IMR-90 (cell line): ENCODE measurements at places on chromosomes 4 and X.
A peak's percentile ranks its signal among the peaks of the same experiment; 100 is the strongest.

DNA sequence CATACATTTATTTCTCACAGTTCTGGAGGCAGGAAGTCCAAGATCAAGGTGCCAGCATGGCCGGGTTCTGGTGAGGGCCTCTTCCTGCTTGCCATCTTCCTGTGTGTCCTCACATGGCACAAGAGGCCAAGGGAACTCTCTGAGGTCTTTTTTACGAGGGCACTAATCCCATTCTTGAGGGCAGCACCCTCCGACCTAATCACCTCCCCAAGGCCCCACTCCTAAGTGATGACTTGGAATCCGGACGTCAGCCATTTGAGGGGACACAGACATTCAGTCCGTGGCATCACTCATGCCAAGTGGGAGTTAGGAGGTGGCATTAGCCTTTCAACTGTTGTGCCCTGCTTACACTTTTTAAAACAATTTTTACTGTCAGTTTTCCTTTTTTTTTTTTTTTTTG, 27.3 kb downstream of the MAN2B2 start:
- no peak for DNase-seq

- DNase-seq: peak; percentile 75
These were observed 304.5 kb upstream of the DIPK2B start for GRCh38 chrX:45505214-45505613.

- DNase-seq: no peak
These were observed 5.5 kb downstream of the L1CAM start for GRCh38 chrX:153880440-153880815.

GRCh38 chr4:140652601-140653000, 83.8 kb upstream of the UCP1 start:
- no peak for DNase-seq

DNA sequence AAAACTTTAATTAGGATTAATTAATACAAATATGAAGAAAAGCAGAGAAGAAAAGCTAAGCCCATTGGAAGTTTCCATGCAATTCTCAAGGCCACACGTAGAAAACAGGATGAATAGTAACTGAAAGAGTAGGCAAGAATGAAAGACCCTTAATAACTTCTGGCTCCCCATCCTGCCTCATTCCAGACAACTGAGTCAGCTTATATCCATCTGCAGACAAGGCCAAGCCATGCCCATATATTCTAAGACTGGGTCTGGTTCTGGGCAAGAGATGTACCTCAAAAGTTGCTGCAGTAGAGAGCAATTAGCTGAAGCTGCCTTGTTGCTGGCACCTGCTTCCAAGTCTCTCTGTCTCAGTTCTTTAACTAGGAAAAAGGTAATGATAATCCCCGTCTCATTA, 244.1 kb downstream of the GPC3 start:
- peak; percentile 13 for DNase-seq

- DNase-seq: no peak
These were observed 24.7 kb upstream of the CT47A1 start for GRCh38 chrX:121010218-121010617.

DNA sequence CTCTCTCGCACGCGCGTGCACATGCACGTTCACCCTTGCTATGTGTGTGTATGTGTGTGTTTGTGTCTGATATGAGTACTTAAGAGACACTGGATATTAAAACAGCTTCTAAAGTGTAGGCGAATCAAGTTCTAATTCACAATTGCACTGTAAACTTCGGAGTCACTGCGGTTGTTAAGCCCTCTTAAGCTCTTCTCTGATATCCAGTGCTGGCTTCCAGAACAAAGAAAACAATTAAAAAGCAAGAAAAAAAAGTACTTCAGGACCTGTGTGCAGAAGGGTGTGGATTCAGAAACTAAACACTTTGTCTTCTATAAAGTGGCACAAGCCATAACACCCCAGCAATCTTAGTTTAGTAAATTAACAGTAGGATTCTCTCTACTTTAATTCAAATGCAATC, 300.2 kb downstream of the PCDH7 start:
- no peak for DNase-seq

DNA sequence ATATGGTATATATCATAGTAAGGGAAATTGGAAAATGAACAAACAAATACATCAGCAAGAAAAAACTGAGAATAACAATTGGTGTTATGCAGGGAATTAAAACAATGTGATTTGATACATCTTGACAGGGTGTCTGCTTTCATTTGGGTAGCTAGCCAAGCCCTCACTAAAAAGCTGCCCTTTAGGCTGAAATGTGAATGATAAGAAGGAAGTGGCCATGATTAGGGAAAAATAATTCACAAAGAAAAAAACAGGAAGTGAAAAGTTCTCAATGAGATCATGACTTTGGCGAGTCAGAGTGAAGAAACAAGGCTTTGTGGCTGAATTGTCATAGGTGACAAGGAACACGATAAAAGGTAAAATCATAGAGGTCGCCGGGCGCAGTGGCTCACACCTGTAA, 675.8 kb upstream of the SLIT2 start:
- no peak for DNase-seq

GRCh38 chr4:173334891-173335752, 964 bp upstream of the HMGB2 start:
- peak; percentile 70 for DNase-seq

DNA sequence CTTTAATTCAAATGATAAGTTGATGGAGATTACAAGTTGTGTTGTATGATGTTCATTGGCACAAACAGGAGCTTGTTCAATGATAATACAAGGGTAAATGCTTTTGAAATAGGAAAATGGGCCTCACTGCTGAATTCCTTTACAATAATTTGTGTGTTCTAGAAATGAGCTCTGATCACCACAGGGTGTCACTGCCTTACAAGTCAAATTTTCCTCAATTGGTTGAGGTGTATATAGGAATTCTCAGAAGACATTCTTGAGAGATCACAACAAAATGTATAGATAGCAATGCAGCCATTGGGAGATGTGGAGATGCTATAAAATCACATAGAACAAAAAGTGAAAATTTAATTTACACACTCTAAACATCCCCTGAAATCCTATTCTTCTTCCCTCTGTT, 49.6 kb downstream of the KLF8 start:
- DNase-seq: peak; percentile 16

DNA sequence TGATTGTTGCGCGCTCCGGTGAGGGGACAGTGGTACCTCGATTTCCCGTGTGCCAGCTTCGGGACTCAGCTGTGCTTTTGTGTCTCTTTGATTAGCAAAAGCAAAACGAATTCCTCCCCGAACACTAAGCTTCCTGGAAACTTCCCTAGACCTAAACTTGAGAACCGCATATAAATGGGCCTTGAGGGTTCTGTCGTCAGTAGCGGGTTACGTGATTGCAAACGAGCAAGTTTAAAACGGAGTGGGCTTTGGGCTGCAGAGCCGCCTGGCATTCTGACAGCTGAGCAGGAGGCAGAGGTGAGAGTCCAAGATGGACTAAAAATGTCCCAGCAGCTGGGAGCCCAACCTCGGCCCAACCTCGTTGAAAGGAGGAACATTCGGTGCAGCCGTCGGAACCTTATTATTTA, 1.2 kb upstream of the TAPT1 start:
- DNase-seq: peak; percentile 30

DNA sequence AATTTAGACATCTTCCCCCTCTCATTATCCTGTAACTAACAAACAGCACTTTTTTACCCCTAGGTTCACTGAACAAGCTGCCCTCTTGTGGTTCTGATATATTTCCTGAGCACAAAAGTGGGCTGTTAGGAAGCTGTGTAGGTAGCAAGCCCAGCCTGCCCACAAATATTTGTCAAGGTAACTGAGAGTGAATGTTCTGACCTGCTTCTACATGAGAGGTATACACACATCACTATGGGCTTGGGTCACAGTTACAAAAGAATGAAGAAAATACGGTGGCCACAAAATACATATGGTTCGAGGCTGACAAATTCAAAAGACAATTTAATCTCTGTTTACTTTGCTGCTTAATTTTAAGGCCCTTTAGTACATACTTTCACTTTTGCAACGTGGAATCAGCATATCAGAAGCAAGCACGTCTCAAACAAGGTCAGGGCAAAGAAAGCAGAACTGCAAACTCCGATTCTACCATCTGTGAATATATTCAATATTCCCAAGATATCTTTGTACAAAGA, 78.7 kb downstream of the RBM47 start:
- DNase-seq: peak; percentile 52

GRCh38 chr4:31613946-31614623, 893.9 kb downstream of the PCDH7 start:
- DNase-seq: no peak

- DNase-seq: no peak
These were observed 58.1 kb upstream of the BCOR start for GRCh38 chrX:40155589-40156469.

- DNase-seq: peak; percentile 39
These were observed 129.7 kb upstream of the EDNRA start for GRCh38 chr4:147351083-147351787.

GRCh38 chrX:155535866-155536265, 76.9 kb downstream of the TMLHE start:
- DNase-seq: peak; percentile 6

GRCh38 chrX:40694802-40695201, 40.5 kb downstream of the MED14 start:
- DNase-seq: peak; percentile 26

DNA sequence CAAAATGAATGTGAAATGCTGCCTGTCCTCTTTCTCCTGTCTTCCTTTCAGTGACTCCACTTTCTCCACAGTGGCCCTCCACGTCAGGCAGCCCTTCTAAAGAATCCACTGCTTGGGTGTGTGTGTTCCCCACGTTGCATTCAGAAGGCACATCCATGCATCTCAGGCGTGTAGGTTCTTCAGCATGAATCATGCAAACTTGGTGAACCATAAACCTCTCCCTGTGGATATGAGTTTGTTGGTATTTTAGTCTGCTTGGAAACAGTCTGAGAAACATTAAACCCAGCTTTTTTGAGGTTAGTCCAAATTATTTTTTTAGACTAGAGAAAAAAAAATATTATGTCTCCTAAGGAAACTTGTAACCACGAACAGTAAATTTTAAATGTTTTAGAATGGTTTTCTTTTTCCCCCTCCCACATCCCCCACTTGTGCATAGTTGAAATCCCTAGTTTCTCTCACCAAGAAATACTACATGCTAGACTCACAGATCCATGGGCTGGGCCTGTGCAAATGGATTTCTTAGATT, 251.6 kb downstream of the CBR4 start:
- DNase-seq: peak; percentile 91

DNA sequence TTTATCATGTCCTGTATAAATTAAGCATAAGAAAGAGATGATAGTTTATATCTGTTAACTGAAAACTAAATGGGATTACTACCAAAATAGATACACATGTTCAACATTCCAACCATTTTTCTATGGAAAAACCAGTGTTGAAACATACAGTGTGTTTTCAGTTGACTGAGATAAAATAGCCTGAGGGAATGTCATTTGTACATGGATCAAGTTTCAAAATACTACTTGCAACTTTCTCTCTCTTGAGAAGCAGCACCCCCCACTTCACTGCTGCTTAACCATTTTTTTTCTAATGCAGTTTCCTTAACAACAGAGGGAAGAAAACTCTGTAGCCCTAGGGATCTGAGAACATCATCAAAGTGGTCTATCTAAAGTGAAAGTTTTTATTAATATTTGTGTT, 70.8 kb downstream of the NPNT start:
- peak; percentile 52 for DNase-seq

DNA sequence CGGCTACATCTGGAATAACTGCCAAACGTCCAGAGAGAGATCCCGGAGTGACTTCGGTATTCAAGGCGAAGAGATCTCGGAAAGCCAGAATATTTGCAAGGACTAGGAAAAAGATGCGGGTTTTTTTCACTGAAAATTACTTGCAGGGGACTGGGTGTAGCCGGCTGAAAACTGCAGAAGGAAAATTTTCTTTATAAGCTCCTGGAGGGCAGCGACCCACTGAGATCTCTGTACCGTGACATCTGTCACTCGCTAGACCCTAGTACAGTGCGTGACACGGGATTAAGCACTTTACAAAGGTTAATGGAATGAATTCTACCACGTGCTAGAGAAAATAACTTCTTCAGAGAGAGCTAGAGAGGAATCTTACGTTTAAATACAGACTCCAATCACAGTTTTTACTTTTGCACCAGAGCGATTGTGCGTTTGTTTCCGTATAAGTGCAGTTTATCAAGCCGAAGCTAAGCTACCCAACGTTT, 1.1 kb upstream of the LCORL start:
- peak; percentile 5 for DNase-seq

- no peak for DNase-seq
These were observed 26.5 kb upstream of the TSR2 start for GRCh38 chrX:54413753-54414152.

DNA sequence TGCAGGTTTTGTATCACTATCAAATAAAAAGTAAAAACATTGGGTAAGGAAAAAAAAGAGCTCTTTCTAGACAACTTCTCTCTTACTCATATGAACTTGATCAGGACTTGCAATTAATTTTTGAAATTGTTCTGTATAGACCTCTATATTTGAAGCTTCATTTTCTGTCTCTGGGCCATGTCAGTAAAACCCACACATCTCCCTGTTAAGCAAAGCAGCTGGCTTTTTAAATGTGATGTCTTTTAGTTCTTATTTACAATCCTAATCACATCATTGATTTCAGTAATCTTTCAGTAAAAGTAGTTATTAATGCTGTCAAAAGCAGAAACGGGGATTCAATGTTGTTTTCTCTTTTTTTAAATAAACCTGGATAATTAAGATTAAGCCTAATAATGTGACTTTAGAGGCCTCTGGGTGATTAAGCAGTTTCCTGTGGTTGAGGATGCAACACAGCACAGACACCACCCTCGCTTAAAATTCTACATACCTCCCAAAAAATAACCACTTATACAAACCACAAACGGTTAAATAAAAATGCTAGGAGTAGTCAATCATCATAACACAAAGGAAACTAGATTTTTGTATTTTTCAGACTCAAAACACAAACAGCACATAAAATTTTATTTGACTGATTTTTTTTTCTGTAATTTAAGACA, 5.2 kb upstream of the PCDH10 start:
- no peak for DNase-seq

DNA sequence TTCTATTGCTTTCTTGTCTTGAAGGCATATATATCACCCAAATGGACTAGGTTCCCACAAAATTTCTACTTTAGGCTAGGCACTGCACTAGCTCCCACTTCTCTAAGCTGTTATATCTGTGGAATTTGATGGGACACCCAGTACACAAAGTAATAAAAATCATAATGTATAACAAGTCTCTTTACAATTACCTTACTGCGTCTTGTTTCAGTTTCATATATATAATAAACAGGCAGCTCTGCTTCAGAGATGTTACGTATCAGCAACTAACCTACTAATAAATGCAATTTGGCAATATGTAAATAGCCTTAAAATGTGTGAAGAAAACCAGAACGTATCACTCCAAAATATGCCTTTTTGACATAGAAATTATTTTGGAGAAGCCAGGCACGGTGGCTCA, 42.0 kb upstream of the UGDH start:
- no peak for DNase-seq

- DNase-seq: peak; percentile 5
These were observed 9.4 kb downstream of the TMEM271 start for GRCh38 chr4:566508-567295.

GRCh38 chrX:43753637-43754036, 97.5 kb downstream of the MAOA start:
- DNase-seq: no peak

- DNase-seq: peak; percentile 63
These were observed 227.7 kb downstream of the BCOR start for GRCh38 chrX:39869846-39870601.
